ENCODE measurements at places on chromosomes 1 and 21.

DNA sequence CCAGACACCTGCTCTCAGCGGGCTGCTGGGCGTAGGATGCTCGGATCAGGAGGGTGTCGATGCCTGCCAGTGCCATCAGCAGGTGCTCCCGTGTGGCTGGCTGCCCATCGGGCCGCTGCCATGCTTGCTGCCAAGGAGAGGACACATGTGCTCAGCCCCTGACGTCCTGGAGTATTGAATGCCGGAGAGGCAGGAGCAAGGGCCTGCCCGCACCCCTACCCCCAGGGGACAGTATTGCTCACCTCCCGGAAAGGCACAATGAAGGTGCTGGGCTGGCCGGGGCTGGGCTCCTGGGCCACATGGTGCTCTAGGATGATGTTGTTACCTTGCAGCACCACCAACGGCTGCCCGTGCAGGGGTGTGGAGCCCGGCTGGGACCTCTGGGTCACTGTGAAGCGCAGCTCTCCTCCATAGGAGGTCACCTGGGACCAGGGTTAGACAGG is 61.5 kb downstream of the HSPG2 start:
- DNase-seq, result no peak

DNA sequence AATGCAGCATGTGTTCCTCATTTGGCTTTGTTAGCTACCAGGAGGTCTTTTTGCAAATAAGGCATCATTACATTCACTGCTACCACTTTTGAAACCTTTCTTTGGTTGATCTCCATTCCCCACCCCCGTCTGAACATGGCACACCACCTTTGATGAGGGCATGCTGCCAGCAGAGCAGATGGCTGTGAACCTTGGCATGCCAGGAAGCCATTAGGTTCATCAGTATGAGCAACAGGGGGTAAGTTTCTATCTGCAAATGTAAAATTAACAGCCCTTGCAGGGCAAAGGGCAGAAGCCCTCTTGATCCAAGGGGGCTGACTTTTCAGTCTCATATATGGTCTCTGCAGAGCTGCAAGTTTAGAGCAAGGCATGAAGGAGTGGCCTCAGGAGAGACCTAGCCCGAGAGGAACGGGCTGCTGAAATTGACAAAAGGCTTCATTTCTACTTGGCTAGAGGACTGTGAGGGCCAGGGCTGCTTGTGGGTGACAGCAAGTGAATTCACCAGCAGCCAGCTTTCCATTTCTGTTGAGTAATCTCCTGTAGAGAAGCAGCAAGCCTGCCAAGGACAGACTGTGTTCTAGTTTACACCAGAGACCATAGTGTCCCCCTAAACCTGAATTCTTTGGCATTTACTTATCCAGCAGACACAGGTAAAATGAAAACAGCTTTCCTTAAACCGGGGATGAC is 127.9 kb downstream of the ZNF326 start:
- DNase-seq, result no peak

DNA sequence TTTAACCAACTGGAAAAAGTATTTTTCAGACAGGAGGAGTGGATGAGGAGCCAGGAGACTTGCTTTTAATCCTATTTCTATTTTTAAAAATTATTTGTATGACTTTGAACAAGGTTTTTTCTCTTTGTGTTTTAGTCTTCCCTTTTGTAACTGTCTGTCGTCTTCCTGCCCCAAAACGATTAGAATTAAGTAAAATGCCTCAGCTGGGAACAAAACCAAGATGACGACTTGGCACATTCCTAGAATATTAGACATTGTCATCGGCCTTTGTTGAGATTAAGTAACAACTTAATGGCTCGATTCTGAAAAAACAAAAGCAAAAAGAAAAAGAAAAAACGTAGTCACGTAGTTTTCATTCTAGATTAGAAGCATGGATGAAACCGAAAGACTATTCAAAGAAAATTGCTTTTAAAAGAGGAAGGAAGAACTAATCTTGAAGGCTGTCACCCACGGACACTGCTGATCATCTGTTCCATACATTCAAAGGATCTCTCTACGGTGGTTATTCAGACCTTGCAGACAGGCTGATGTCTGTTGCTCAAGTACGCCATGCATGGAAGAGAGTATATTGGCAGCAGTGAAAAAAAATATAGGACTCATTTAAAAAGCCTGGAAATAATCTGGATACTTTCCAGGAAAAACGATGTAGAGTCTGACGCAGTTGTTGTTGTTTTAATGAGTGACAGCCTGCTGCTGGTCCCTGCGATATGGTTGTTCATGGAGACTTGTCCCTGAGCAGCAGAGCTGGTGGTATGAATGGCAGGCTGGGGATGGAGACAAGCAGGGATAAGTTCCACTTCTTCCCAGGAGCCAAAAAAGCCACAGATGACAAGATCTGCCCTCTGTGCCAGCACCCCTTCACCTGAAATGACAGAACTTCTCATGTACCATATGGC is 16.8 kb downstream of the GNG4 start:
- DNase-seq, result no peak

DNA sequence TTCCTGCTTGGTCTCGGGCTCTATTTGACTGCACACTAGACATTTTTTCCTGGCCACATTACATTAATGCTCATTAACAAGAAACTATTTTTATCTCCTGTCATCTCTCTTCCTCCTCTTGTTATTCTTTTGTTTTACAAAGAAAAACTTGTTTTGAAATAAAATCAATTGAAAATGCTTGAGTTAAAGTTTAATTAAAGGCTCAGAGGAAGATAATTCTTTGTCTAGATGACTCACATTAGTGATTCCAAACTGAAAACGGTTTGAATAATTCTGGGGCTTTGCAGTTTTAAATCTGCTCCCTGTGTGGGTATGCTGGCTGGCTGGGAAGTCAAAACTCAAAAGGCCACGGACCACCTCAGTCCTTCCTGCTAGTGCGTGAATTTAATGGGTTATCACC is 29.6 kb downstream of the RGS5 start:
- DNase-seq, result no peak

- no peak for DNase-seq
Observed at GRCh38 chr1:10767282-10767681, 29.2 kb downstream of the CASZ1 start.

GRCh38 chr1:40389871-40390560 is 16.5 kb downstream of the SMAP2 start:
- peak; percentile 70 for DNase-seq

GRCh38 chr21:29176471-29177120 is 46.2 kb downstream of the MAP3K7CL start:
- no peak for DNase-seq

DNA sequence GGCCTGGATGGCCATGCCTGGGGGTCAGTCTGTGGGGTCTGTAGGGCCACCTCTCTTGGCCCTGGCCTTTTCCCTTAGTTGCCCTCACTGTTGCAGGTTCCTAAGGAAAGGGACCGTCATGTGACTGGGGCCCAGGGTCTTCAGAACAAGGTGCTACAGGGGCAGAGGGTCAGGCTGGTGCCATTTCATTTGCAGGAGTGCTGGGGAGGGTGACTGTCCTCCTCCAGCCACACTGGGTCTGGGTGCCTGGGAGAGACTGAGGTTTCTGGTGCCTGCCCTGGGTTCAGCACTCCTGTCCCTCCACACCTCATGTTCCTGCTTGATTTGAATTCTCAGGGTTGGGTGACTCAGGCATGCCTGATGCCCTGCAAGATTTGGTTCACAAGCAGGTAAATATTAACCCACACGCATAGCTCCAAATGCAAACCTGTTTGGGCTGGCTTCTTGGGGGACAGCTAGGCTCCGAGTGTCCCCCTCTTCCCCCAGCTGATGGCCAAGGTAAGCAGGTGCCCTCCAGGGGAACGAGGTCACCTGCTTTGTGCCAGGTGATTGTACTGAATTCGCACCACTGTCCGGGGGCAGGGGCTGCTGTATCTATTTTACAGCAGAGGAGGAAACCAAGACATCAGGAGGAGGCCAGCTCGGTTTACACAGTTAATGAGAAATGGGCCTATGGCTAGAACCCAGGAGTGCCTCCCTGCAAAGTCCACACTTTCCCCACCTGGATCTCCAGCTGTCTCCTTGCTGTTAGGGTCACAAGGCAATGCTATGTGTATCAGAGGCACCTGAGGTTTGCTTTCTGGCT is 20.3 kb downstream of the ARHGEF10L start:
- no peak for DNase-seq

DNA sequence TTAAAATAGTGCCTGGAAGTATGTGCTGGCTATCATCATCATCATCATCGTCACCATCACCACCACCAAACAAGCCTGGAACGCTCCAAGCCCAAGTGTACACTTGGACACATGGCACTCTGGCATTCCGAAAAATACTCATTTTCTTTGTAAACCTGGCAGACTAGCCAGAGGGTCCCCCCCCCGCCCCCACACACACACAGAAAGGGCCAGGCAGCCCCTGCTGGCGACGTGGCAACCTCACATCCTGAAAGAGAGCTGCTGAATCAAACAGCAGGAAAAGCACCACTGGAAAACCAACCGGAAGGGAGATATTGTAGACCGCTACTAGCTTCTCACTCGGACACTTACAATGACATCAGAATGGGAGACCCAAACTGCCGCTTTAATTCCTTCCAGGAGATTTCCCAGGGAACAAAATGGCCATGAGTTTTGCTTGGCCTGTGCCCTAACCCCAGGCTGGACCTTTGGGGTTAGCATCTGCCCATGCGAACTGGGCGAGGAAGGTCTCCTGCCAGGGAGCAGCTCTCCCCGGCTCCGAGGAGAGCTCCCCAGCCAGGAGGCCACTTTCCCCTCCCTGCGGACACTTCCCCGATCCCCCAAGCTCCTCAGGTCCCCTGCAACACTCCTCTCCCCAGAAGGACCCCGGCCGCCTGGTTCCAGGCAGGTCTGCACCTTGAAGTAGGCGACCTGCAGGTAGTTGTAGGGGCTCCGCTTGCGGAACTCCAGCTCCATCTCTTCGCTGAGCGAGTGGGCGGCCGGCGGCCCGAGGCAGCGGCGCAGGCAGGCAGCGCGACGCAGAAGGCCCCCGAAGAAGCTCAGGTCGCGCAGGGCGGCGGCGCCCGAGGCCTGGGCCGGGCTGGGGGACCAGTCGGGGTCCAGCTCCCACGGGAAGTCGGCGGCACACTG is 742 bp downstream of the P3H1 start:
- DNase-seq, result peak; percentile 76

DNA sequence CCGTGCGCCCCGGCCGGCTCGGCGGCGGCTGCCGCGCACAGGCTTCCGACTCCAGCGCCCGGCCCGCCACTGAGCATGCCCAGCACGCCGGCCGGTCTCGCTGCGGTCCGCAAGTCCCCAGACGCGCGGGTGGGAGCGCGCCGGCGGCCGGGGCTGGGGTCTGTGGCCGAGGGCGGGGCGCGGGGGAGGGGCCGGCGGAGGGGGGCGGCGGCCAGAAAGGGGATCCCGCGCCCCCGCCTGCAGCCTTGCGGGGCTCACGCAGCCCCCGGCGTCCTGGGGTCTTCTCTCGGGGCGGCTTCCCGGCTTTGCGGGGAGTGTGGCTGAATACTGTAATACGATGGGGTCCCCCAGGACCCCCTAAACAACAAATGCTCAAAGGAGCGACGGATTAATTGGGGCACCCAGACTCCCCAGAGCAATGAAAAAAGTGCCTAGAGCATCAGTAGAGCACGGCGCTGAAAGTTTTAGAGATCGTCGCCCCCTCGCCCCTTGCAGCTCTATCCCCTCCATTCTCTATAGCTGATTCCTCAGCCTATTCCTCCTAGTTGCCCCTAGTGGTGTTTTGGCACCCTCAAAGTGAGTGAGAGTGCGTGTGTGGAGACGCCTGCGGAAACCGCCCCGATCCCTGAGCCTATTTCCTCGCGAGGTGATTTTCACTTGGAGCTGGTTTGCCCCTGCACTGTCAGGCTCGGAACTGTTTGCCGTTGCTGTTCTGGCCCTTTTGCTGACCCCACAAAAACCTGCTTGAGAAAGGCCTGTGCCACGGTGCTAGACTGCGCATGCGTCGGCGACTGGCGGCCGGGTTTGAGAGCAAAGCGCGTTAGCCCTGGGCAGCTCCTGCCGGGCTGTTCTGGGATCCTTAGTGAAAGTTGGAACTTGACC is at the start of gene VAV3:
Gene VAV3, minus strand, starts transcription at position 71 of the 882 bp plus-strand sequence. CDS start 311 bp downstream, outside the sequence.
- peak; percentile 86 for DNase-seq

DNA sequence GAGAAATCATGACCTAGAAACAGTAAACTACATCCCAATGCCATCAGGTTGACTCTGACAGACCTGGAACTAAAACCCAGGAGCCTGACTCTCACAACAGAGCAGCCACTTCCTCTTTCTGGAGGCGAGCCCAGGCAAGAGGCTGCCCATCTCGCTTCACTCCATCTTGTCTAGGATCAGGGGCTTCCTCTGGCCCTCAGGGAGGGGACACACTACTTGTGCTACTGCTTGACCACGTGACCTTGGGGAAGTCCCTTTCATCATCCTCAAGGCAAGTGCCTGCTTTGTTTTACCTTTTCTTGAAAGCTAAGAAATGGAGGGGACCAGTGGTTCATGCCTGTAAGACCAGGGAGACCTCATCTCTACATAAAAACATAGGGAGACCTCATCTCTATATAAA is 2.6 kb upstream of the TENT5B start:
- DNase-seq, result no peak

- no peak for DNase-seq
Observed at GRCh38 chr21:29625990-29626389, 313.8 kb downstream of the GRIK1 start.

GRCh38 chr21:42013376-42013775 is 3.2 kb upstream of the ZBTB21 start:
- DNase-seq, result no peak

- no peak for DNase-seq
Observed at GRCh38 chr1:175287849-175288248, 95.3 kb upstream of the KIAA0040 start.

GRCh38 chr1:19715334-19716203 is 50.9 kb downstream of the HTR6 start:
- peak; percentile 94 for DNase-seq

DNA sequence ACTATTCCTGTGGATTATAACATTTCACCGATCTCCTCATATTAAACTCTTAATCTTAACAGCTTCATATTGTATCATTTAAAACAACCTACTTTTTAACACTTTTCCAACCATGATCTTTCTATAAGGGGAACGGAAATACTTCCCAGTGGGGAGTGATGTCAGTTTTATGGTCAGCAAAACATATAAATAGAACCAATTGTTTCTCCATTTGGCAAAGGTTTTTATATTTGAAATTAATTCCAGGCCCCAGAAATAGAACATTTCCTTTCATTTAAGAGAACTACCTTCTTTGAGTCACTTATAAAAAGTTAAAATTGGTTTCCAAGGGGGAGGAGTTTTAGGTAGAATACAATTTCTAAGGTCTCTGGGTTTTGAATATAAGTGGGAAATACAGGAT is 189.6 kb downstream of the TGFBR3 start:
- DNase-seq, result no peak

DNA sequence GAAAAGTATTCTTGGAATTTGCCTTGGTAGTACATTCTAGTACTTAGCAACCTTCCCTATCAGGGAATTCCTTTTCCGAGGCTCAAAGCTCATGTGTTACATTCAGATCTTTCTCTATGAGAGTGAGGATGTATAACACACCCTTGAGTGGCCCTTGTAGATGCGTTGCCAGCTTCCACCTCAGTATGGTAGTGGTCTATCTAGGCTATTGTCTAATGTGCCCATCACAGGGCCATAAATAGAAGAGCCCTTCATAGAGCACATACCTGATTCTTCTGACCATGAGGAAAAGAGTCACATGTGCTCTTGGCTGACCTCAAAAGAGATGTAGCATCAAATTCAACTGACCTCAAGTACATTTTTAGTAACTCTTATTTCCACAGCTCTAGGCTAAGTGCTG is 14.0 kb upstream of the ZC3H11B start:
- DNase-seq, result no peak
